ENCODE measurements at places on chromosomes 12 and 14.

DNA sequence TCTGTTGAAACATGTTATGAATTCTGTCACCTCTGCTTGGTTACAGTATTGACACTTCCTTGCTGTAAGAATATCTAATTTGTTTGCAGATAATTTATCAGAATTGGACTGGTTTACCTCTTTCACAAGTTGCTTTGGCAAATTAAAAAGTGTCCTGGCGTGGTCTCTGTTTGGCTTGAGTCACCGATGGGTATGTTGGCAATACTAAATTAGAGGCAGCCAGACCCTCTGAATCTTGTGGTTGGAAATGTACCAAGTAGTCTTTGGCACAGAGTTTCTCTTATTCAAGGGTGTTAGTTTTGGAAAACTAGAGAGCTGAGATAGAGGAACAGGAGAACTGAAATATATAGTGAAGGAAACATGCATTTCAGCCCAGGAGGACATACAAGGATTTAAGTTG lies 521.1 kb upstream of the MGAT4C start:
- DNase-seq = no peak

GRCh38 chr14:53900499-53900898 lies 56.1 kb downstream of the BMP4 start:
- DNase-seq = no peak

DNA sequence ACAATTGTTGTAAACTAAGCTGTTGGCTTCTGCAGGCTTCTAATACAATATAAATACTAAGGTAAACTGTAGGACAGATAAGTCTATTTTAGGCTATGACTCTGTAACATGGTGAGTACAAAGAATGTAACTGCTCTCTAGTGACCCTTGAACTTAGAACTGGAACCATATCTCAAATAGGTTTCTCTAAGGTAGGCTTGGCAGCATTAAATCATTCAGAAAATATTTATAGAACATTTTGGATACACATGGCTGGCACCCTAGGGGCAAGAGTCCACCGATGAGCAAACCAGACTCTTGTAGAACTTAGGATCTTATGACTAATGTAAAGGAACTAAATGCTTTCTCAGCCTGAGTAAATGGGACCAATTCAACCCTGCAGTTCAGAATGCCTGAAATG lies 19.4 kb upstream of the SLC25A3 start:
- DNase-seq = no peak

DNA sequence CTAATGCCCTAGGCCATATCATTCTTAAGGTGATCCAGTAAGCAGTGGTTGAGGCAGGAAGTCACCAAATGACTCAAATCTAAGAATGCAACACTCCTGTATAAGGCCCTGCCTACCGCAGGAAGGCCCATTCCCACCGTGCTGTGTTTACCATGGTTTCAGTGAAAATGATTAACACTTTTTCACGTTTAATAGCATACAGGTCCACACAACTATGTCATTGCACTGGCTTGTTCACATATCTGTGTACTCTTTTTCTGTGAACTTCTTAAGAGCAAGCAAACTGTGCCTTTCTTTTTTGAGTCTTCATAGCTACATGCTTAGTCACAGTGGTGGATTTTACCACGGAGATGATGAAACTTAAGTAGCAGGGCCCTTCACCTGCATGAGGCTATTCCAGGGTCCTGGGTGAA lies 214.9 kb downstream of the CNTN1 start:
- no peak for DNase-seq

DNA sequence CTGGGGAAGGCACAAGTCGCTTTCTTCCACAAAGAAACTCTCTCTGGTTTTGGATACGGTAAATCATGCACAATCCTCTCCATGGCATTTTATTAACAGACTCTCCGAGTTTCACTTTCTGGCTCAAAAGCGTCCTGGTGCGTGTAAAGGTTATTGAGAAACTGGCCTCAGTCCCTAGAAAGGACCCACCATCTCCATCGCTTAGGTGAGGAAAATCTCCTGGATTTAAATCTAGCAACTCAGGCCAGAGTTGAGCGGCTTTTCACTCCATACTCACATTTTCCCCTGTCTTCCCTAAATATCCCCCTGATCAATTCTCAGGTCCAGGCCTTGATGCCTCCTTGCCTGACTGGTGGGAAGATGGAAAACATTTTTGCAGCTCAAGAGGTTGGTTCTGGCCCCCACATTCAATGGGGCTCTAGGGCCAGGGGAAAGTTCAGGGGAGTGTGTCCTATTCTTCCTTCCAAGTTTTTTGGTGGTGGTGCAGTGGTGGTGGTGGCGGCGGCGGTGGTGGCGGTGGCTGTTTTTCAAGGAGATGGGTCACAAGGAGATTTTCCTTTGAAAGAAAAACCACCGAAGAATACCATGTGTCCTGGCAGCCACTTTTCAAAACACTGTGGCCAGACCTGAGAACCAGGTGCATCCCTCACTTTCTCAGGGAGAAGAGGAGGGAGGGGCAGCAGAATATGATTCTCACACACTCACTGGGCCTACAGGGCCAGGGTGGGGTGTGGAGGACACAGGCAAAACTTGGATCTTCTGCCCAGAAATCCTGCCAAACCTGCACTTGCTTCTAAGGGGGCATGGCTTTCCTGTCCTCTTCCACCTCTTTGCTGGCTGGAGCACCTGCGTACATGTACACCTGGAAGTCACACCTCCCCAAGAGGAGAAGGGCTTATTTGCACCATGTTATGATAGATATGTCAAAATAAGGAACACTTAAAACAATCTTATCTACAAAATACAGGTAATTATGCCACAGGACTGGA lies 46.7 kb upstream of the PNMA1 start:
- DNase-seq = no peak

- no peak for DNase-seq
Measured at GRCh38 chr12:12180575-12180974, 86.3 kb downstream of the LRP6 start.

GRCh38 chr12:92656911-92657310 lies 45.9 kb upstream of the PLEKHG7 start:
- no peak for DNase-seq

Measured in bone marrow (tissue), 2 donors.